ENCODE measurements at places on chromosomes 2 and 18.
A peak's percentile ranks its signal among the peaks of the same experiment; 100 is the strongest.

DNA sequence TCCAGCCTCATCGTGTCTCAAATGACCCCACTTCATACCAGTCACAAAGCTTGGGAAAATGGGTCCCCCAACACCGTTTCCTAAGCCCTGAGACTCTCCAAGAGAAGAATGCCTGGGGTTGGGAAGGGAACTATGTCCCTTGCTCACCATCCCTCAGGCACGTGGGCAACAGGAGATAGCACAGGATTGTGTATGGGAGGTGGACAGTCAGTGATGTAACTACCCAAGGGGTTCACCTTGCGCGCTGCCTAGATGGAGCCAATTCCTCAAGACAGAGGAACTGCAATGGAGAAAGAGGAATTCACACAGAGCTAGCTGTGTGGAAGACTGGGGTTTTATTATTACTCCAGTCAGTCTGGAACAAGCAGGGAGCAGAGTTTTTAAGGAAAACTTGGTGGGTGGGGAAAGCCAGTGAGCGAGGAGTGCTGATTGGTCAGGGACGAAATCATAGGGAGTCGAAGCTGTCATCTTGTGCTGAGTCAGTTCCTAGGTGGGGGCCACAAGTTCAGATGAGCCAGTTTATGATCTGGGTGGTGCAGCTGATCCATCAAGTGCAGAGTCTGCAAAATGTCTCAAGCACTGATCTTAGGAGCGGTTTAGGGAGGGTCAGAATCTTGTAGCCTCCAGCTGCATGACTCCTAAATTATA is 13.8 kb upstream of the CXCR1 start:
- peak; percentile 41 for DNase-seq

DNA sequence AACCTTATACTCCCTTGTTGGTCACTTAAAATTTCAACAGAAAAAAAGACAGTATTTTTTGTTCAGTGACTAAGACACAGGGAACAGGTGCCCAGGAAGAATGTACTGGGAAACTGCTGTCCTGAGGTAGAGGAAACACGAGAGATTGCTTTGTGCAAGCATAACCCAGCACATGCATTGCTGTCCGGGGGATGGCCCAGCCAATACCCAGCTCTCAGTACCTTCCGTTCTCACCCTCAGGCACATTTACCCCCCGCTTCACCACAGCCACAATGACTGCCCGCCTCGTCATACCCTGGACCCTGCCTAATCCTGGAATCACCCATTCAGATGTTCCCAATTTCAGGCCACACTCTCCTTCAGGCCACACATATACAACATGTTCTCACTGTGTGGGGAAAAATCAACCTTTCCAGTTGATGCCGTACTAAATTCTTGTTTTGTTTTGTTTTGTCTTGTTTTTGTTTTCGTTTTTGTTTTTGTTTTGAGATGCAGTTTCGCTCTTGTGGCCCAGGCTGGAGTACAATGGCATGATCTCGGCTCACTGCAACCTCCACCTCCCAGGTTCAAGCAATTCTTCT is 140.7 kb downstream of the ESCO1 start:
- DNase-seq = no peak

- peak; percentile 34 for DNase-seq
Observed at GRCh38 chr2:196170606-196171247, 651 bp downstream of the STK17B start.

DNA sequence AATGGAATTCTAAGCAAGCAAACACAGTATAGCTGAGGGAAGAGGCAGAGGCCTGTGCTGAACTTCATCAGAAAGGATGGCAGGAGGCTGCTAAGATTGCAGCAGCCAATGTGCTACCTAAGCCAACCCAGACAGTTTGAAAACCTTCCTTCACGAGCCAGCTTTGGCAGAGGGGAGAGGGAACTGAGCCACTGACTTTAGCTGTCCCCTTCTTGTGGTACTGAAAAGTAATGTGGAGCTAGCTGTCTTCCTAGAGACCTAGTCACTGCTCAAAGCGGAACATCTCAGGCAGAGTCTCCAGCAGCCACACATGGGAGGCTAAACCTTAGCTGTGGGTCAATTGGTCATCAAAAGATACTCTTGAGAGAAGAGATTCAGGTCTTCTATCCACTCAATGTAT is 419.0 kb downstream of the FBXO15 start:
- DNase-seq = no peak

DNA sequence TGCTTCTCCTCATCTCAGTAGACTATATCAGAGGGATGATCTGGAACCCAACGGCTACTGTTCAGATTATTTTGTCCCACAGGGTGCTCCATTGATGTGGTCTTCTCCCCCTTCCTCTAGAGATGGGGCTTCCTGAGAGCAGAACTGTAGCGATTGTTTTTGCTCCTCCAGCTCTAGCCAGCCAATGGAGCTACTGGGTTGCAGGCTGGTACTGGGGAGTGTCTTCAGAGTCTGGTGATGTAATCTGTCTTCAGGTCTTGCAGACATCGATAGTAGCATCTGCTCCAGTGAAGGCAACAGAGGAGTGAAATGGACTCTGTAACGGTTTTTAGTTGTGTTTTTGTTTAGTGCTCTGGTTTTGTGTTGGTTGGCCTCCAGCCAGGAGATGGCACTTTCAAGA is 621.9 kb downstream of the RNF144A start:
- DNase-seq = no peak

- no peak for DNase-seq
Observed at GRCh38 chr2:19675003-19675629, 226.7 kb downstream of the TTC32 start.

GRCh38 chr2:60493804-60494387 is 59.6 kb downstream of the BCL11A start:
- no peak for DNase-seq

- no peak for DNase-seq
Observed at GRCh38 chr2:147663153-147663961, 181.5 kb upstream of the ACVR2A start.

DNA sequence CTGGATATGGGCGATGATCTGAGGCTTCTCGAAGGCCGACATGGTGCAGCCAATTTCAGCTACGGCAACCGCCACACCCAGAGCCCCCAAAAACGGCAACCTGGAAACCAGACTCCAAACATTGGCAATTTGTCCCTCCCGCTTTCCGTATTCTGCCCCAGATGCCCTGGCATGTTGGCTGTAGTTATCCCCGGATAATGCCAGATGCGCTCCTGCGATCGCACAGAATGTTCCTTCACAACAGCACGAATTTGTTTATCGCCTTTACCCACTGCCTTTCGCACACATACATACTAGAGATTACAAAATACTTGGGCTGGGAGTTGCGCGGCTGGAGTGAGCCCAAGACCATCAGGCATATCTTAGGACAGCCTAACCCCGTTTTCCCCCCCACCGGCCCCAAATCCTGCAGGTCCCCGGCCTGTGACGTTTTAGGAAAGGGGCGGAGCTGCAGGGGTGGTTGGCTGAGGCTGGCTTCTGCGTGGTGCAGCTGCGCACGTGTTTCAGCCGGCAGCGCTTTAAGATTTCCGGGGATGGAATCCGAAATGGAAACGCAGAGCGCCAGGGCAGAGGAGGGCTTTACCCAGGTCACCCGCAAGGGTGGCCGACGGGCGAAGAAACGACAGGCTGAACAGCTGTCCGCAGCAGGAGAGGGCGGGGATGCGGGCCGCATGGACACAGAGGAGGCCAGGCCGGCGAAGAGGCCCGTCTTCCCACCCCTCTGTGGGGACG is at the start of gene PNO1:
TSS of gene PNO1 (plus strand) at position 487 of the 732 bp plus-strand sequence. CDS start at position 534, 47 bp downstream.
- peak; percentile 97 for DNase-seq

- no peak for DNase-seq
Observed at GRCh38 chr2:54366487-54367280, 89.4 kb upstream of the SPTBN1 start.

- DNase-seq = no peak
Observed at GRCh38 chr18:31371989-31372388, 4.6 kb upstream of the DSG4 start.

- DNase-seq = no peak
Observed at GRCh38 chr2:68938938-68939337, 13.8 kb downstream of the GKN2 start.

DNA sequence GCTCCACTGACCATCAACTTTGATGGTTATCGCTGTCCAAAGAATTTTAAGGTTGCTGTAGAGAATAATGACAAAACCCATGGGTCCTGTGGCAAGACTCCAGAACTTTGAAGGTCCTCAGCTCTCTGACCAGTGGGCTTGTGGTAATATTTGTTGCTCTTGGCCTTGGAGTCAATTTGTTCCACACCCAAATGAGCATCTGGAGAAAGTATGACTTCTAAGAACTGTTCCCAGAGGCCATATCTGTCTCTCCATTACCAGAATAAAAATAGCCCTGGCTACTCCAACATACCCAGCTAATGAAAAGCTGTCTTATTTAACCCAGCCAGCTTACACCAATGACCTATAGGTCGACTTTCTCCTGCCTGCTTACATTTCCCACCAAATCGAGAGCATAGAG is 466.4 kb downstream of the MEIS1 start:
- no peak for DNase-seq

GRCh38 chr18:66534110-66534509 is 69.8 kb downstream of the CDH19 start:
- DNase-seq = no peak

DNA sequence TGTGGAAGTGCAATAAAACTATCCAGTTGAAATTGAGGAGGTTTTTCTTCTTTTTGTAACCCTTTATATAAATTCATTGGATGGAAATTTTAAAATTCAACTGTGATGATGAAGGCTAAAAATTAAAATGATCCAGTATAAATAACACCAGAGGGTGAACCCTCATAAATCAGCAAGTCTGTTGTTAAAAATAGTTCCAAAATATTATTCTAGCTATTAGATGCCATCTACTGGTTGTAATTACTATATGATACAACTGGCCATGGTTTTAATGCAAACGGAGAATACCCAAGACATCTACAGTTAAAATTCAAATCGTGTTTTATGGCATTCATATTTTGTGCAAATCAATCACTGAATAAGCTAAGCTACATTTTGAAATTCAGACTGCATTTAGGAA is 53.8 kb downstream of the TMEM200C start:
- DNase-seq = no peak

- no peak for DNase-seq
Observed at GRCh38 chr18:21747268-21747667, 6.7 kb downstream of the MIB1 start.

DNA sequence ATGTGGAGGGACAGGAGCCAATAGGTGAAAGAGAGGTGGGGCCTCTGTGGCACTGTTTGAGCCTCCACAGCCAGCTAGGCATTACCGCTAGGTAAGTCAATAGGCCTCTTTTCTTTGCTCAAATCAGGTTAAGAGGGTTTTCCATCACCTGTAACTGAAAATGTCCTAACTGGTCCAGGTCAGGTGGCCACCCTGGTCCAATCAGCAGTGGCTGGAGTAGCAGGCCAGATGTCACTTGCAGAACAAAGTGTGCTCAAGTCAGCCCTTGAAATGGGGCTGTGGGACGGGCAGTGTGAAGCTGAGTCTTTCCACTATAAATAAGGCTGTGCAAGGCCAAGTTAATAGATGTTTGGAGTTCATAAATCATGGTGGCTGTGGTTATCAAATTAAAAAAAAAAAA is 20.9 kb downstream of the FBXO36 start:
- DNase-seq = no peak

GRCh38 chr2:46025081-46025480 is 272.1 kb upstream of the EPAS1 start:
- DNase-seq = no peak

DNA sequence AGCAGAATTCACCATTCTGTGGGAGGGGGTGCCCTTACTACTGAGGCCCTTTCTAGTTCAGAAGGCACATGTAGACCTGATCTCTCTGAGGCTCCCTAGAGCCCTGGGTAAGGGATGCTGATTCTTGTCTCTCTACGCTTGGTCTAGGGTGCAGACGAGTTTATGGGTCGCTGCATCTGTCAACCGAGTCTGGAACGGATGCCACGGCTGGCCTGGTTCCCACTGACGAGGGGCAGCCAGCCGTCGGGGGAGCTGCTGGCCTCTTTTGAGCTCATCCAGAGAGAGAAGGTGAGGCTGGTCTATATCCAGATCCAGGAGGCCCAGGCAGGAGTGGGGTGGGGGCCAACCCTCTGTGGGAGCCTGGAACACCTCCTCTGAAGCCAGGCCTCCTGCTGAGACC is 147.2 kb downstream of the DYSF start:
- DNase-seq = no peak

DNA sequence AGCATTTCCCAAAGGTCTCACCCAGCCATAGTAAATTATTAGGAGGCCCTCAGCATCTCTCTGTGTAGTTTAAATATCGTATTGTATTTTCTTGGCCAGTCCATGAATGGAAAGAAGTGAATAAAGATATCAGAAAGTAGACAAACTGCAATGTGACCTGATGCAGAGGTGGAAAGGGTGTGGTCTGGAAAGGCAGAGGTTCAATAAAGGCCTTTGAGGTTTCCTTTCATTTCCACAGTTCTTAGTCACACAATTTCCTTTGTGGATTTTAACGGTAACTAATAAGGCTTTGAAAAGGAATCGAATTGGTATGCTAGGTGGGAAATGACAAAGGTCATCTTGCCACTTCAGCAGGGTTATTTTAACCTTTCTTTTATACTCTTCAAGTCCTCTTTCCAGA is 20.1 kb upstream of the WIPF1 start:
- no peak for DNase-seq

DNA sequence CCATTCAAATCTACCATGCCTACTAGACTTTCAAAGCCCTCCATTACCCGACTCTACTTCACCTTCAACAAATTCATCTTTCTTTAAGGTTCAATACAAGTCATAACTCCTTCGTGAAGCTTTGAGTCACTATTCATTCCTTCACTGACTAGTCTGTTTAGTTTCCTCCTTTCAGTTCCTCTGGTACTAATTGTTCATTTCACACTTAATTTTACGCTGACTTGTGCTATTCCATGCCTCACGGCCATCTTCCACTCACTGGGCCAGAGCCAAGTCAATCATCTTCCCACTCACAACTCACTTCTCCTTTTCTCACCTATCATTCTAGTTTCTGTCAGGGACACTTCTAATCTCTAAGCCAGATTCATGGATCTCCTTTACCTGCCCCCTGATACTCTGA is 136.2 kb downstream of the MTX2 start:
- no peak for DNase-seq

DNA sequence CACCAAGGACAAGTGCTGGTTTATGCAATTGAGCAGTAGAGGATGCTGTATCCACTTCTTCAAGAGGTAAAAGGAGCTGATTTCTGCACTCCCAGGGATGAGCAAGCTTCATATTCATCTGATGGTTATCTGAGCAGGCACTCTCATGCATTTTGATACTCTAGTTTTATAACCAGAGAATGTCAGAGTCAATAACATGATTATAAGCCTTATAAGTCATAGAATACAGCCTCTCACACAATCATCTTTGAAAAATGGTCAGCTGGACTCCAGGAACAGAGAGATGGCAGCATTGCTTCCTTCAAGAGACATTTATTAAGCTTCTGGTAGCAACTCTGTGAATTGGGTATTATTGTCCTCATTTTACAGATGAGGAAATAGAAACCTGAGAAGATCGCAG is 167.1 kb downstream of the SLC8A1 start:
- DNase-seq = no peak

DNA sequence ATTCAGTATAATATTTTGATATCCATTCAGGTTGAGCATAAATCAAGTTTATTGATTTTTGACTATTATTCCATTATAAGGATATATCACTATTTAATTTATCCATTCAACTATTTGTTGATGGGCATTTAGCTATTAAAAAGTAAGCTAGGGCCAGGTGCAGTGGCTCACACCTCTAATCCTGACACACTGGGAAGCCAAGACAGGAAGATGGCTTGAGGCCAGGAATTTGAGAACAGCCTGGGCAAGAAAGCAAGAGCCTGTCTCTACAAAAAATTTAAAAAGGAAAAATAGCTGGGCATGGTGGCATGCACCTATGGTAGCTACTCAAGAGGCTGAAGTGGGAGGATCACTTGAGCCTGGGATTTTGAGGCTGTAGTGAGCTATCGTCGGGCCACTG is 183.5 kb downstream of the HNMT start:
- no peak for DNase-seq

GRCh38 chr2:38554973-38555595 is 47.6 kb downstream of the HNRNPLL start:
- no peak for DNase-seq

Measured in transverse colon (tissue), 4 donors.